Ammon's horn (tissue), 1 donor: ENCODE measurements at places on chromosomes 12 and 14.

GRCh38 chr12:115973066-115973465, 304.4 kb downstream of the MED13L start:
- DNase-seq, result no peak

DNA sequence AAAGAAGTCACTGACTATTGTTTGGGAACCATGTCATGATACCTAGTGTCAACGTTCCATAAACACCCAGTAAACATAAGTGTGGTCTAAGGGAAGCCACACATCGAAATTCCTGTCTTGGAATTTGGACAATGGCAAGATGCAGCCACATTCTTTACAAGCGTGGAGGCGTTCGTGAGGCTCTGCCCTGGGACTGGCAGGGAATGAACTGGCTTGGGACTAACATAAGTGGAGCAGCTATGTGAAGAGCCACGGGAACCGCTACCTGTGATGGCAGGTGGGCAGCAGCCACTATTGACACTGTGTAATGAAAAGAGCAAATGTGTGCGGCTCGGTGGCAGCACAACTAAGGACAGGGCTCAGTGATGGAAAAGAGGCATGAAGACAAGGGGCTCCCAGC, 10.0 kb upstream of the NRIP2 start:
- DNase-seq, result no peak

GRCh38 chr12:2247120-2247519, 194.3 kb downstream of the CACNA1C start:
- DNase-seq, result no peak

DNA sequence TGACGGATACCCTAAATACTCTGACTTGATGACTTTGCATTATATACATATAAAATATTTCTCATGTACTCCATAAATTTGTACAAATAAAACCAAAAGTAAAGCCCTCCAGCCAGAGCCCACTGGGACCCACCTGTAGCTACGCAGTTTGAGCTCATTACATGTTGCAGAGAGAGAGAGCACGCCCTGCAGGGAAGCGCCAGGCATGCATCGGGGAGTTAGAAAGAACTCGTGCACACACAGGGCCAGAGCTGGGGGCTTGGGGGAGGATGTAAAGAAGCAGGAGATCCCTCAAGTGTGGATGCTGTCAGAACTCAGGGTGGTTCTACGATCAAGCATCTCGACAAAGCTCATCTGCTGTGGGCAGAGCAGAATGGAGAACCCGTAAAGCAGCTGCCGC, 178.5 kb upstream of the RTL1 start:
- no peak for DNase-seq

DNA sequence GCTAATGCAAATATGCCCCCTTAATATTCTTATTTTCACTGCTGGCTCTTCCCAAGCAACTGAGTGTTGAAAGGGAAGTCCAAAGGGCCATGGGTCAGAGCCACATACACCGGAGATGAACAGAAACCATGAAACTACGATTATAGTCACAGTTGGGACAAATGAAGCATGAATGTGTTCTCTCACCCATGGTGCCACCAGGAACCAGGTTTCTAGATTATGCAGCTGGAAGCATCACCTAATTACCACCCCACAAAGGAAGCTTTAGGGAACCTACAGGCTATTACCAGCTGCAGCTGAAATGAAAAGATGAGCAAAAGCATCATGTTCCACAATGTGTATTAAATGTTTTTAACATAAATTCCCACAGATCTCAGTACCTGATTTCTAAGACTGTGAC, 15.4 kb downstream of the TMTC1 start:
- DNase-seq, result no peak

DNA sequence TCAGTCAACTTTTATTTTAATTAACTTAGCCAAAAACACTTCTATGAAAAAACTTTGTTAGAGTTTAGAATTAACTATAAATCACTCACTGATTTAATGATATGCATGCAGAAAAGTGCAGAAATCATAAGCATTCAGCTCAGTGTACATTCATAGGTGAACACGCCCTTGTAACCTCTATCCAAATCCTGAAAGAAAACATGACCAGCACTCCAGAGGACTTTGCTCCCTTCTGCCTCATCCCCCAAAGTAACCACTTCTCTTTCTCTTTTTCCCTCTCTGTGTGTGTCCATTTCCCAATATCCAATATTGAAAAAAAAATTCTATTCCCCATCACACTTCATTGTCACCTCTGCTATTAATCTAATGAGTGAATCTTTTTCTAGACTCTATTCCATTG, 197.1 kb upstream of the FAR2 start:
- DNase-seq, result no peak
